Activated CD8-positive, alpha-beta T cell treated with anti-CD3 and anti-CD28 coated beads, Interleukin-2, amount 10 ng/mL, durations not matched to agents 7 days and 5 days (primary cell): ENCODE measurements at places on chromosomes 5 and 9. TPM values are rescaled to one million over a fixed set of nuclear protein-coding genes. Genes with fewer than 3 reads are reported as not detected.

Gene DBH
- not detected for total RNA-seq

Gene NR6A1
- total RNA-seq, result 0.26 TPM

Gene ANKRD18B
- total RNA-seq, result not detected

Gene RASGEF1C
- not detected for total RNA-seq

Gene NDUFA8
- total RNA-seq, result 40.5 TPM

Gene CAMSAP1
- total RNA-seq, result 21.5 TPM

Gene LRRC19
- not detected for total RNA-seq

Gene SPATA31C1
- not detected for total RNA-seq

Gene ST8SIA4
- 37.5 TPM for total RNA-seq

Gene CDX1
- total RNA-seq, result not detected

Gene GZMA
- total RNA-seq, result 365 TPM

Gene WNK2
- total RNA-seq, result not detected

Gene GLRA1
- total RNA-seq, result not detected

Gene CAMK2A
- not detected for total RNA-seq

Gene CYLC2
- not detected for total RNA-seq

Gene PCDHGC4
- not detected for total RNA-seq

Gene INVS
- 19.8 TPM for total RNA-seq

Gene ARL15
- 10.6 TPM for total RNA-seq

Gene RNF224
- not detected for total RNA-seq

Gene C9
- not detected for total RNA-seq

Gene FAM151B
- total RNA-seq, result not detected

Gene SLC6A3
- not detected for total RNA-seq

Gene RGS7BP
- total RNA-seq, result not detected

Gene MEIKIN
- not detected for total RNA-seq

Gene PAEP
- not detected for total RNA-seq

Gene SH3TC2
- not detected for total RNA-seq

Gene WDR41
- 21.4 TPM for total RNA-seq
